ENCODE measurements at places on chromosomes 6 and 20.

DNA sequence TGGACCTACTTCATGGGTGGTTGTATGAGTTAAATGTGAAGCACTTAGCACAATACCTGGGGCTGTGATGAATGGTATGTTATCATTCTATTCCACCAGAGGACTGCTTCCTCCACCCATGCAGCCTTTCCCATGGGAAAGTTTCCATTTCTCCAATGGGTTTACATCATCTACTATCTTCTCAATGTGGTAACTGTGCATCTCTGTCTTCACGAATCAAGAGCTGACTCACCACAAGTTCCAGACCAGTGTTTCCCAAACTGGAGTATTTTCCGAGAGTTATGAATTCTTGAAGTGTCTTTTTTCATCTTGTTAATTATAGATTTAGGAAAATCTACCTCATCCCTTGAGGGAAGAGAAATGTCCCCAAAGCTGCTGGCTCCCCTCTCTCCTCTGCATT is 182.8 kb downstream of the UNC5CL start:
- DNase-seq = no peak

GRCh38 chr20:6384956-6385486 is 262.2 kb upstream of the FERMT1 start:
- no peak for DNase-seq

- no peak for DNase-seq
Measured at GRCh38 chr6:14838133-14838583, 407.7 kb upstream of the JARID2 start.

DNA sequence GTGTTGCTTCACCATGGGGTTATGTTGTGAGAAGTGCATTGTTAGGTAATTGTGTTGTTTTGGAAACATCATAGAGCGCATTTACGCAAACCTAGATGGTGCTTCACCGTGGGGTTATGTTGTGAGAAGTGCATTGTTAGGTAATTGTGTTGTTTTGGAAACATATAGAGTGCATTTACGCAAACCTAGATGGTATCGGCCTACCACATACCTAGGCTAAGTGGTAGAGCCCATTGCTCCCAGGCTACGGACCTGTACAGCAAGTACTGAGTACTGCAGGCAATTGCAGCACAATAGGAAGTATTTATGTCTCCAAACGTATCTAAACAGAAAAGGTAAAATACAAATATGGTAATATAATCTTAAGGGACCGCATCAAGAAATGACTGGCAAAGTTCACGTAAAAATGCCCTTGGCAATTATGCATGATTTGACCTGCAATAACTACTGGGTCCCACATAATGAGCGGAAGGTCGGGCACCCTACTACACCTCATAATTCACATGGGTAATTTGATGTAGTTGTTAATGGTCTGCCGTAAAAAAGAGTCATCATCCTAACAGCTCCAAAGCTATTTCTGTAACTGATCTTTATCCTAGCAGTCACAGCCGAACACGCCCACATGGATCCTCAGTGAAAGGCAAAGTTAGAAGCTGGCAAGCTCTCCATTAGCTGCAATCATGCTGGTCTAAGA is 76.0 kb downstream of the RSPH3 start:
- no peak for DNase-seq

DNA sequence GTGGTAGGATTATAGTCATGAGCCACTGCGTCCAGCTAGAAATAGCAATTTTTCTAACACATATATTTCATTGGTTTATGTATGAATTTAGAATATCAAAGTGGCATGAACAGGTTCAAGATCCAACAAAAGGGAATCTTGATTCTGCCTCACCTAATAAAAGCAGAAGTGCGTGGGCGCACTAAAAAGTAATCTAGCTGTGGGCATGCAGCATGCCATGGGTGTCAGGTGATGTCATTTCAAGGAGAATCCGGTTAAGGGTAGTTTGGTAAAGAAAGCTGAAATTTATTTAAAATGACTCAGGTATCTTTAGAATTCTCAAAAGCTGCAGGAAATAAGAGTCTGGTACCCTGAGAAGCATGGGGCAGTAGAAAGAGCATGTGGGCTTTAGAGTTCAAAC is 17.6 kb downstream of the LRRN4 start:
- no peak for DNase-seq

- no peak for DNase-seq
Measured at GRCh38 chr20:61705386-61706258, 360.1 kb downstream of the TAF4 start.

GRCh38 chr20:45044084-45044573 is 56.8 kb downstream of the KCNS1 start:
- DNase-seq = peak; percentile 7

All from stimulated activated CD4-positive, alpha-beta T cell treated with anti-CD3 and anti-CD28 coated beads, Interleukin-1b, Interleukin-23, amount 100 ng/mL, for 1 hour (primary cell).